ENCODE measurements at places on chromosomes 7 and 10.

DNA sequence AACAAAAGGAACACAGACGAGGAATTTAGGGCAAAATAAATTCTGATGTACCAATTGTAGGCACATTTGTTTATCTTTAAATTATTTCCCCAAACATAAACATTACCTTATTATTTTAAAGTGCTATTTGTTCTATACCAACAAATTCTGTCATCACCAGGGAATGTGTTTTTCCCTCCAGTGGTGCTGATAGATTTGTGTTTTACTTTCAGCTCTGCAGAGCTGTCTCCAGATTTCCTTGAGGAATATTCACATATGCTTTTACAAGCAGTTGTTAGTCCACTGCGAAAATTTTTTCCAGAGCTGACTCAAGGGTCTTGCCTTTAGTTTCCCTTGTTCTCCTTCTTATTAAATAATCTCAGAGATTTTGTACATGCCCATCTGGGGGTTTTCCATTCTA, 362.8 kb downstream of the PHF14 start:
- no peak for DNase-seq

DNA sequence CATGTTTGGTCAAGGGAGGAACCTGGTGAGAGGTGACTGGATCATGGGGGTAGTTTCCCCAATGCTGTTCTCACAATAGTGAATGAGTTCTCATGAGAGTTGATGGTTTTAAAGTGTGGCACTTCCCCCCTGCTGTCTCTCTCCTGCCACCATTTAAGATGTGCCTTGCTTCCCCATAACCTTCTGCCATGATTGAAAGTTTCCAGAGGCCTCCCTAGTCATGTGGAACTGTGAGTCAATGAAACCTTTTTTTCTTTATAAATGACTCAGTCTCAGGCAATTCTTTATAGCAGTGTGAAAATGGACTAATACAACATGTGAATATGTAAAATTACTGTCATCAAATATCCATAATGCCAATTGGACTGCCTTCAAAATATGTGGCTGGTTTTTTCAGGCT, 165.5 kb upstream of the TARP start:
- no peak for DNase-seq

DNA sequence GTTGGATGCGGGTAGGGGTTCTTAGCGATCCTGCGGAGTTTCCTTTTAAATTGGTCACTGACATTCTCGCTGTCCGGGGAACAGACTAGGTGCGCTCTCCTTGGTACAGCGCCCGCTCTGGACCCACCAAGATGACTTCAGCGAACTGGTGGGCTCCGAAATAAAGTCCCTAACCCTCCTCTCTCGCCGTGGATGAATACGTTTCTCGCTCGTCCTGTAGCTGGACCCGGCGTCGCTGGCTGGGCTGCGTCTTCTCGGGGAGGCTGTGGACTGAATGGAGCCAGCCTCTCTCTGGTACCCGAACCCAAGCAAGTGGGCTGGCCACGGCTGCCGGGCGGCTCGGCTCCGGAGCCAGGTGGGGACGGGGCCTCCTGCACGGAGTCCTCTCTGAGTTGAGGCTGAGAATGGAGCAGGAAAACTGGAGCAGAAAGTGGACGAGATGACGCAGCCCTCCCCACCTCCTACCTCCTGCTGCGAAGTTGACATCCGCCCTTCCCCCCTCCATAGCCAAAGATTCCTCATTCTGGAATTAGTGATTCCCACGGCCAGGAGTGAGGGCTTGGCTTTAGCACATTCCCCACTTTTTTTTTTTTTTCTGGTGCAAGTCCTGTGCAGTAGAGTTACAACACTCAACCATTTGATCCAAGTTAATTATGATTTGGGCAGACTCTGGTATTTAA, 1.5 kb downstream of the UNC5B start:
- no peak for DNase-seq

GRCh38 chr10:8453587-8453986, 399.1 kb downstream of the GATA3 start:
- DNase-seq = no peak

DNA sequence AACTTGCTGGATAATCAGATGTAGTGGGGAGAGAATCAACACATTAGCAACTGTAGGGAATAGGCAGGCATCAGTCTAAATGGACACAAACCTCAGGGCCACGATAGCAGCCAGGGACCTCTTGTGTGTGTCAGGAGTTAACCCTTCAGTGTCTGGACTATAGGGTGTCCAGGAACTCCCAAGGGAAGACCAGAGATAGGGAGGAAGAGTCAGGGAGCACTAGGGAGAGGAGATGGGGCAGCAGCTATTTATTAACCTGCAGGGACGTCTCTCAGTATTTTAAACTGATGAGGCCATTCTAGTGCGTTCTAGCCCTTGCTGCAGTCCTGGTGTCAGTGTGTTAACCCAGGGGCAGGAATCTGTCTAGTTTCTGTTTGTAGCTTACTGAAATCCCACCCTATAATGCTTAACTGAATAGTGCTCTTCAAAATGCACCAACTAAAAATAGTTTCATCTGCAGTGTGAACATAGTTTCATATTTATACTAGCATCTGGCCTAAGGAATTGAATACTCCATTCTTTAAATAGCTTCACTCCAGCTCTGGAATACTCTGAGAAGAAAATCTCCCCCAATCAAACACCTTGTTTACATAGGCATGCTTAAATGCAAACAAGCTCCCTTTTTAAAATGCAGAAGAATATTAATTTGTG, 62.7 kb downstream of the ARID5B start:
- DNase-seq = no peak

- no peak for DNase-seq
These were observed 1.4 kb downstream of the CELF2 start for GRCh38 chr10:11018855-11019631.

GRCh38 chr10:30813872-30814481, 184.4 kb upstream of the LYZL2 start:
- DNase-seq = no peak

DNA sequence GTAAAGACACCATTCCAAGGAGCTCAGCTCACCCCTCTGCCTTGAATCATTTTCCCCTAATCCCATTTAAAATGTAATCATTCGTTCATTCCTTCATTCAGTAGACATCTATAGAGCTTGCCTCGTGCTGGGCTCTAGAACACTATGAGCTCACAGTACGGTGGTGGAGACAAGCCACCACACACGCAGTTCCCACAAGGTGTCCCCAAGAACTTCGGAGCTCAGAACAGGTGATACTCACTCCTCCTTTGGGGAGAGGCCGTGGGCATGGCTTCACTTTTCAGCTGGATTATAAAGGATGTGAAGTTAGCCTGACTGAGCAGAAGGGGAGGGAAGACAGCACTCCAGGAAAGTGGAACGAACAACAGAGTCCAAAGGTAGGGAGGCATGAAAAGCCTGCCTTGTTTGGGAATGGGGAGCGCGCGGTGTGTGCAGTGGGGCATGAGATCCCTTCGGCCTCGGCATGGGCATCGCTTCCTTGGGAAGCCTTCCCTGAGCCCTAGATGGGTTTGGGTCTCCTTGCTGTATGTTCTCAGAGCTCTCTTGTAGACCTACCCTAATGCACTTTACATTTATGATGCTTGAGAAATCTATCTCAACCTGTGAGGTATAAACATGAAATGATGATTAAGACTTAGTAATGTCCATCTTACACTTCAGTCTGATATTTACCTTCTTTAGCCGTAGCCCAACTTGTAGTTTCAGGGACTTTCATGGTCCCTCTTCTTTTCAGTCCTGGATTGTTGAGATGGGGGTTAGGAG, 809 bp upstream of the OGA start:
- no peak for DNase-seq

DNA sequence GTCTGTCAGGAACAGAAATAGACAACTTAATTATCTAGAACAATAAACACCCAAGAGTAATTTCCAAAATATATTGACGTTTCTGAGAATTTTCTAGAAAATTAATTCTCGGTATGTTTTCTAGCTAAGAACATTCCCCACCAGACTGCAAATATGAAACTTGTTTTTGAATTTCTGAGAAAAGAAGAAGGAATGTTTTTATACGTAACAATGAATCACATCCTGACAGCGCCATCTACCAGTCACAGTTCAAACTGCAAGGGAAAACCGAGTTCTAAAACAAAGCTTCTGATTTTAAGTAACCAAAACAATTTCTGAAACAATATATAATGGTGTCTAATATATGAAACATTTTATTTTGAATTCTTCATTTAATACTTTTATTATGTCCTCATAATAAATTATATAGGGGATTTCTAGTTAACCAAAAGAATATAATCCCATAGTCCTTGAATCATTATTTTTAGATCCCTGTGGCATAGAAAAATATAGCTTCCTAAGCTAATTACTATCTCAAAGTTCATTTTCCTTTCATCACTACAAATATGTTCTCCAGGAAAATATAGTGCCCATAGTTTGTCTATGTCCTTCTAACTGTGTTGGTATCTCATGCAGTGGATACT, 34.5 kb upstream of the MEOX2 start:
- no peak for DNase-seq

GRCh38 chr7:65411249-65411648, 37.6 kb downstream of the ZNF92 start:
- no peak for DNase-seq

GRCh38 chr10:34047389-34047788, 712.9 kb upstream of the NRP1 start:
- no peak for DNase-seq

DNA sequence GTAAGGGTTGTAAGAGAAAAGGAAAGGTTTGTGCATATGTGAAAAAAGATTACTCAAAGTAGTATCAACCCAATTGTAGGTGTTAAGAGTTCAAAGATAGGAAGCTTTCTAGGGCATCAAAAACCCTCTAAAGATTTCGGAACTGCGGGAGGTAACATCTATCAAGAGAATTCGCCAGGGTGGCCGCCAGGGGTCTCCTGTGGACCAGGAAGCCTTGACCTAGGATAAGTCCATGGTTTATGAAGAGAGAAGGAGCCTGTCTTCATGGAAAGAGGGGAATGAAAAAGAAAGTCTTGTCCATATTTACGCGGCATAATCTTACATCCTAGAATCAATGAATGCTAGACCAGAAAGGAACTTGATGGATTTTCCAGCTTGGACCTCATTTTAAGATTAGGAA, 140.7 kb upstream of the CALCR start:
- no peak for DNase-seq

DNA sequence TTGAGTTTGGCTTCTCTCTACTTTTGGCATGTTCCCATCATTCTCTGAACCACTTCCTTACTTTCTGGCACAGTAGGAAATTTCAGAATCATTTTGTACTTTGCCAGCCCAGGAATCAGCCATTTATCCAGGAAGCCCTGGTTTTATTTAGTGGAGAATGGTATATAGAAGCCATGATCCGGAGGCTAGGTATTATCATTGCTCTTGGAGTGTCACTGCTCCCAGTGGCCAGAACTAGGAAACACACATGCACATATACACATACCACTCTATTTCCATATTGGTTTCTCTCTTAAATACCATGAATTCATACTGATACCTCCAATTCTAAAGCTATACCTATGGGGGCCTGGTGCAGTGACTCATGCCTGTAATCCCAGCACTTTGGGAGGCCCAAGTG, 36.3 kb downstream of the SUFU start:
- no peak for DNase-seq

DNA sequence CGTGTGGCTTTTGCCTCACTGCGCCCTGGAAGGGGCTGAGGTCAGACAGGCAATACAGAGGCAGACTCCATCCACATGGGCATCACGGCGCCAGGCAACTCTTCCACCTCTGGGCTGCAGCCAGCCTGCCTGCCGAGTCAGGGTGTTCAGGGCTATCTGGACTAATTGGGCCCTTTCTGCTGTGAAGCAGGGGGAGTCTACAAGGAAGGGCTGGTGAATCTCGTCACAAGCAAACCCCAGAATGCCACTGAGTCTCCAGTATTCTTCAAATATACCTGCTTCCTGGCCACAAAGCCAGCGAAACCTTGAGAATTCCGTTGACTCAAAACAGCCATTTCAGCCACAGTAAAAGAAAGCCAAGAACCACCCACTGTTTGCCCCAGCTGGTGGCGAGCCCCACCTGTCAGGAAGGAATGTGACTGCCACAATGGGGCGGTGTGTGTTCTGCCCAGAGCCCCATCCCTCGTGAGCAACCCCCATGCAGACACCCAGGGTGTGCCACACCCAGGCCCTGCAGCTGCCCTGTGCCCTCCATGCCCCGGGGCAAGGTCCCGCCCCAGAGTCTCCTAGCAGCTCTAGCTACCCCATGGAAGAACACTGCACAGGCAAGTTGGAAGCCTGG, 117.3 kb downstream of the FAM53B start:
- peak; percentile 28 for DNase-seq

DNA sequence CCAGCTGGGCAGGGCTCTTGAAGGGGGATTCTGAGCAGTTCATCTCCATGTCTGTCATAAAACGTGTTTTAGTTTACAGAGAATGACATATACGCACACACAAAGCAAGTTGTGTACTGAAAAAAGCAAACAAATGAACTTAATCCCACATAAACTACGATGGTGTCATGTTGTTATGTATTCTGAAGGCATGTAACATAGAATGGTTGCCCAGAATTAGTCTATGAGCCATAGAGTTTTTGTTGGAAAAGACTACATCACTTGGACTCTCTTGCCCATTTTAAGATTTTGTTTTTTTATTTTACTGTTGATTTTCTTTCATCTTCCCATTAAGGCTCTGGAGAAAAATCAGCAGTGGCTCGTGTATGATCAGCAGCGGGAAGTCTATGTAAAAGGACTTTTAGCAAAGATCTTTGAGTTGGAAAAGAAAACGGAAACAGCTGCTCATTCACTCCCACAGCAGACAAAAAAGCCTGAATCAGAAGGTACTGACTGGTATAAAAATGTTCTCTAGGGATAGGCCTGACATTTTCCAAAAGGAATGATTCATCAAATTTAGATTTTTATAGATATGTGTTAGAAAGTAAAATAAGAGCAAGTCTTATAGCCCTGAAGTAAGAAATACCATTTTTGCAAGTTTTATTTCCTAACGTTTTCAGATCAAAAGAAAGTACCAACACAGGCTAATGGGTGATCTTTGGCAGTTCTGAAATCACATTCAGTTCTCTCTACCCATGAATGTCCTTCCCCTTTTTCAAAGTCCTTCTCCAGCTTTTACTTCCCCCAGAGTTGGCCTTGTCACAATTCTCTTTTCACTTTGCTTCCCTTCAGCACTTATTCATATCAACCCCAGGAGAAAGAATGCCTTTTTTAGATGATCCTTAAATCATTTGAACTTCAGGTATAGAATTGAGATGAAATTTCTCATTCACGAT, 18.9 kb downstream of the CEP55 start:
- no peak for DNase-seq
